ENCODE measurements at places on chromosomes 1 and 21. TPM values are rescaled to one million over a fixed set of nuclear protein-coding genes. Genes with fewer than 3 reads are reported as not detected.

Gene RGS8
- total RNA-seq, result not detected

Gene DCDC2B
- not detected for total RNA-seq

Gene FAM3B
- total RNA-seq, result not detected

Gene AK5
- 6.9 TPM for total RNA-seq

Gene PPCS
- 35.5 TPM for total RNA-seq

Gene ADORA3
- total RNA-seq, result not detected

Gene TXNIP
- 0.08 TPM for total RNA-seq

Gene RHBG
- total RNA-seq, result not detected

Gene KDF1
- 0.08 TPM for total RNA-seq

Gene PSMA5
- 107 TPM for total RNA-seq

Gene ATPAF1
- 33.1 TPM for total RNA-seq

Gene RAB25
- not detected for total RNA-seq

Gene EFCAB7
- 2.3 TPM for total RNA-seq

Gene CITED4
- total RNA-seq, result 76.1 TPM

Gene RPF1
- 35.2 TPM for total RNA-seq

Gene LIPI
- not detected for total RNA-seq

Gene SYCP1
- not detected for total RNA-seq

Data from A549 treated with CORT108297 at 1 μM for 4 hours (cell line).